ENCODE measurements at places on chromosomes 13 and 19. TPM values are rescaled to one million over a fixed set of nuclear protein-coding genes. Genes with fewer than 3 reads are reported as not detected.

The INSR gene
- total RNA-seq, result 44.2 TPM

The PLD3 gene
- total RNA-seq, result 136 TPM

The SRRM5 gene
- total RNA-seq, result not detected

- H3K27me3 ChIP-seq, result no peaks in the 10 kb centered on the region
- H3K4me3 ChIP-seq, result no peak overlapping the region
- H3K4me1 ChIP-seq, result no peaks in the 10 kb centered on the region
- no peak overlapping the region for H3K27ac ChIP-seq
- H3K36me3 ChIP-seq, result no peaks in the 10 kb centered on the region
Measured at GRCh38 chr19:29337029-29337428, 124.1 kb upstream of the UQCRFS1 start.

DNA sequence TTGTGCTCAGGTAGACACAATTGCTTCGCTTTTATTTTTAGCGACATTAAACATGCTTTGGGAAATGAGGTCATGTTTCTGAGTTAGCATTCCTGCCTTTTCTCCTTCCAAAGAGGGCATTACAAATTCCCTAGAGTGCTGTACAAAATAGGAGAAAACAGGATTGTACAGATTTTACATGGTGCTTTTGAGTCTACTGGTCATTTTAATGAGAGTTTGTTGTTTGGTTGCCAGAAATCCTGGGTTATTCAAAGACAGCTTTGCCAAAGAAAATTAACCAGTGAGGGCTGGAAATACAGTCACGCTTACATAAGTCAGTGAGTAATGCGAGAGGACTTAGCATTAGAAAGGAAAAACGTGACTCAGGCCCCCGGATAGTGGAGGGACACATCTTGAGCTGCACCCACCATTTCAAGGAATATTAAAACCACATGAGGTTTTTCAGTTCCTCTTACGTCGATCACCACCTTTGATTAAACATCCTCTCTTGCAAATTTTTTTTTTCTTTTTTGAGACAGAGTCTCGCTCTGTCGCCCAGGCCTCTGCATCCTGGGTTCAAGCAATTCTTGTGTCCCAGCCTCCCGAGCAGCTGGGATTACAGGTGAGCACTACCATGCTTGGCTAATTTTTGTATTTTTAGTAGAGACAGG lies 55.4 kb downstream of the SACS start:
- H3K27me3 ChIP-seq, result no peaks in the 10 kb centered on the region
- peaks cover 2% of the 10 kb centered on the region for H3K36me3 ChIP-seq
- peaks cover 42% of the 10 kb centered on the region for H3K4me1 ChIP-seq

- no peak overlapping the region for H3K27ac ChIP-seq
- peaks cover 12% of the 10 kb centered on the region for H3K4me1 ChIP-seq
- H3K4me3 ChIP-seq, result peak overlapping the region; percentile 72
- no peaks in the 10 kb centered on the region for H3K36me3 ChIP-seq
Measured at GRCh38 chr19:4337906-4338440, 654 bp downstream of the STAP2 start.
